ENCODE measurements at places on chromosomes 7 and 10.

DNA sequence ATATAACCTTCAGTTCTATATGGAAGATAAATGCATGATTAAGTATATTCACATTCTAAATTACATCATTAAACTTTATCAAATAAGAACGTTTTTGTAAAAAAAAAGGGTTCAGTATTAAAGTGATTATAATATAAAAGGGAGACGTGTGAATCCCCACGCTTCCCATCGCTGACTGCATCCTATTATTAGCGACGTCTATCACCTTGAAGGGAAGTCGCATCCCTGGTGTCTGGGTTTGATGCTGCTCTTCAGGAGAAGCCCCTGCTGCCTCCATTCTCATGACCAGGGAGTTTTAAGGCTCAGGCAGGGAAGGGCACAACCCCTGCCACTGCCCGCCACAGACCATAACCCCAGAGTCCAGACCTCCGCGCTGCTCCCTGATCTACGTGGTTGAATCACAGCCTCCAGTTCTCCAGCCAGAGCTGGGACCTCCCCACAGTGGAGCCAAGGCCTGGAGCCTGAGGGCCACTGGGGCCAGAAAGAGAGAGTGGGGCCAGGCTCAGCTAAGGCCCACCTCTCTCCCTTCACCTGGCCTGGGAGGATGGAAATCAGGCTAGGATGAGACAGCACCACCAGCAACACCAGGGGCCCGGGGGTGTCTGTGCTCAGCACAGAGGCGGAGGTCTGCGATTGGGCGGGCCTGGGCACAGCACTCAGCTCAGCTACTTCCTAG is 130.6 kb downstream of the TCERG1L start:
- no peak for DNase-seq

DNA sequence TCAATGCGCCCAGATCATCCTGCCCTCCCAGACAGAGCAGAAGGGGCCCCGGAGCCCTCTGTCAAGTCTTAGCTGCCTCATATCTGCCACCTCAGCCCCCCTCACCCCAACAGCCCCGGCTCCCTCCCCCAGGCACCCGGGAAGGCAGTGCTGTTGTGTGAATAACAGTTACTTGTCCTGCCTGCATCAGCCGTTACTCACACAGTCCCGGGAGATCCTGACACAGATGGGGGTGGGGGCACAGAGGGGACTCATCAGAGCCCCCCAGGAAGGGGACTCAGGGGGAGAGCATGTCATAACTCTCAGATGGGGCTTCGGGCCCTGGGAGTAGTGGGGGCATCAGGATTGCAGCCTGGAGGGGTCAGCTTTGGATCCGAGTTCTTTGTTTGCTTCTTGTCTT is 12.4 kb upstream of the SERPINE1 start:
- no peak for DNase-seq

GRCh38 chr7:140676306-140676705 is 3.6 kb downstream of the ADCK2 start:
- DNase-seq: no peak

GRCh38 chr7:22664988-22665798 is 61.8 kb upstream of the IL6 start:
- DNase-seq: no peak

- DNase-seq: peak; percentile 29
Observed at GRCh38 chr7:44914992-44915607, 29.8 kb upstream of the PURB start.

- DNase-seq: no peak
Observed at GRCh38 chr10:86205306-86206239, 161.0 kb downstream of the GRID1 start.
